ENCODE measurements at places on chromosomes 1 and 21. TPM values are rescaled to one million over a fixed set of nuclear protein-coding genes. Genes with fewer than 3 reads are reported as not detected.

Gene SPRR2F
- total RNA-seq: not detected

Gene PTGFR
- not detected for total RNA-seq

Gene SPRR2G
- total RNA-seq: not detected

Gene CFAP126
- not detected for total RNA-seq

Gene TIAM1
- total RNA-seq: 125 TPM

Gene ZMYND12
- total RNA-seq: not detected

Gene MROH9
- total RNA-seq: not detected

Gene SLC25A34
- total RNA-seq: 0.88 TPM

Gene S100A2
- not detected for total RNA-seq

DNA sequence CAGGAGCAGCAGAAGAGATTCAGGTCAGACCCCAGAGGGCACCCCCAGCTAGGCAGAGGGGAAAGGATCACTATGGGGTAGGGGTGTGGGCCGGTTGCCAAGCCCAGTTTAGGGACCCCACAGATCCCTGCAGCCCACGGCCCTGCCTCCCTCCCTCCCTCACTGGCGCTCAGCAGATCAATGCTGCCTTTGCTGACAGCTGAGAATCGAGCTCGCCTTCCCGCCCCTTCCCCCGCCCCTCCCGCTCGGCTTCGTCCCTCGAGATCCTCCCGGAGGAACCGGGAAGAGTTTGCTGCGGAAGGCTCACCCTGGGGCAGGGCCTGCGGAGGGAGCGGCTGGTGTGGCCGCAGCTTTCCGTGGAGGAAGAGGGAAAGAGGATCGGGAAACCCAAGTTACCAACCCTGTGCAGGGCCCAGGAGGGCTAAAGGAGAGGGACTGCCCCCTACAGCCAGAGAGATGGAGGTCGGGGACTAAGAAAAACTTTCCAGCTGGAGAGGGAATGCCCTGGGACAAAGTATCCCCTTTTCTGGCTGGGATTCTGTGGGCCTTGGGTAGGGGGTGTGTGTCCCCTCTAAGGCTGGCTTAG, 1.1 kb upstream of the KCNQ4 start:
- H3K4me1 ChIP-seq: no peaks in the 10 kb centered on the region
- no peaks in the 10 kb centered on the region for H3K36me3 ChIP-seq
- H3K27me3 ChIP-seq: peaks cover 26% of the 10 kb centered on the region
- no peak overlapping the region for H3K4me3 ChIP-seq
- no peak for DNase-seq

- peaks cover 24% of the 10 kb centered on the region for H3K36me3 ChIP-seq
- peaks cover 26% of the 10 kb centered on the region for H3K27me3 ChIP-seq
- H3K27ac ChIP-seq: peak within 1 kb of the TSS; percentile 45
- H3K4me1 ChIP-seq: peaks cover 39% of the 10 kb centered on the region
Measured at GRCh38 chr1:212699625-212700222, at the start of gene BATF3. TSS of gene BATF3 (minus strand) at chr1:212699840. CDS start at chr1:212699762, 78 bp downstream.

DNA sequence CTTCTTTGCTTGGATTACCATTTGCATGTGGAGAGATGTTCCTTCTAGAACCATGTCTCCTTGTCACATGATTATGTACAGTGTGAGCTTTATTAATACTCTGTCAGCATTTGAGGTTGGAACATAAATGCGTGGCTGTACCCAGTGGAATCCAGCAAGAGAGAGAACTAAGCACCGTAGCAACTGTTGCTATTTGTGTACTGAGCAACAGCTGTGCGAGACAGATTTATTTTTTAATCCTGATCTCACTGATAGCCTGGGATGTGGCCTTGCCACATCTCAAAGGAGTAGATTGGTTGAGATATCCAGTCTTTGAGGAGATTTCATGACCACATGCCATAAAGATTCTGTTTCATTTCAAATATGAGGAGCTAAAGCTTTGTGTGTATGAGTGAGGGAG, 43.4 kb downstream of the KIF1B start:
- H3K36me3 ChIP-seq: no peaks in the 10 kb centered on the region
- H3K27ac ChIP-seq: no peak overlapping the region
- peaks cover 2% of the 10 kb centered on the region for H3K4me1 ChIP-seq
- H3K27me3 ChIP-seq: no peaks in the 10 kb centered on the region

- H3K27me3 ChIP-seq: no peaks in the 10 kb centered on the region
- H3K4me3 ChIP-seq: no peak overlapping the region
- peaks cover 23% of the 10 kb centered on the region for H3K36me3 ChIP-seq
- H3K27ac ChIP-seq: no peak overlapping the region
- DNase-seq: no peak
Measured at GRCh38 chr1:176110203-176110602, 96.9 kb downstream of the COP1 start.

GRCh38 chr1:8089535-8090228, 63.6 kb upstream of the ERRFI1 start:
- DNase-seq: no peak
- peaks cover 19% of the 10 kb centered on the region for H3K4me1 ChIP-seq
- H3K27me3 ChIP-seq: peaks cover 19% of the 10 kb centered on the region
- no peak overlapping the region for H3K4me3 ChIP-seq
- H3K27ac ChIP-seq: no peak overlapping the region

- peaks cover 26% of the 10 kb centered on the region for H3K27me3 ChIP-seq
- H3K4me3 ChIP-seq: no peak overlapping the region
- no peaks in the 10 kb centered on the region for H3K4me1 ChIP-seq
- H3K36me3 ChIP-seq: no peaks in the 10 kb centered on the region
- no peak for DNase-seq
Measured at GRCh38 chr1:147840909-147841308, 61.7 kb upstream of the GJA8 start.

DNA sequence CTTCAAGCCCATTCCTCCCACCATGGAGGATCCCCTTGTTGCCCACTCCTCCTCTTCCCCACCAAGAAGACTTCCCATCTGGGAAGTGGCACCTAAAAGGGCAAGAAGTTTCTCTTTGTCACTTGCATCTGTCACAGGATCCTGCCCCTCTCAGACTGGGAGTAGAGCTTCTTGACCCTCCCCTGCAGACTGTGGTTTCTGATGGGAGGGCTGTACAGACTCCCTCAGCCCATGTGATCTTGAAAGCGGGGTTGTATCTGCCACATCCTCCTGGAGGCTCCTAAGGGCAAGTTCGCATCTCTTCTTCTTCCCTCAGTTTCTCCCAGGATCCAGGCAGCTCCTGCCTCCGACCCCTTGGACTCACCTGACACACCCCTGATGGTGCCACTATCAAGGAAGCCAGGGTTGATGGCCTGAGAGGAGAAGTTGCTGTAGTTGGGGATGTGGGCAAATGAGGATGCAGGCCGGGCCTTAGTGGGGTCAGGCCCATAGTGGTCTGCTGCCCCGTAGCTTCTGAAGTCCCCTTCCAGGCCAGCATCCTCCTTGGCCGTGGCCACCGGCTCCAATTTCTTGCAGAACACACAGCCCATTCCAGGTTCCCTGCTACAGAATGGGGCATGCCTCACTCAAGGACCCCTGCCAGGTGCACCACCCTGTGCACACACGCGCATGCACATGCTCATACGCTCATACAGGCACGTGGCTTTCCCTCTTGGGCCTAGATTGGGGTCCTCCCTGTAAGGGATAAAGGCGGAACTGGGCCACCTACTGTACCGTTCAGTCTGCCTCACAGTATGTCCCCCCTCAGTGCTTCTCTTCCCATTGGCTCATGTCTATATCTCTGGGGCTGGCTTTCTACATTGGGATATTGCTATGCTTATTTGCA, 11.4 kb downstream of the FGR start:
- H3K36me3 ChIP-seq: no peaks in the 10 kb centered on the region
- peaks cover 32% of the 10 kb centered on the region for H3K4me1 ChIP-seq
- DNase-seq: no peak
- no peak overlapping the region for H3K27ac ChIP-seq
- no peak overlapping the region for H3K4me3 ChIP-seq

GRCh38 chr1:14913482-14914177, 239.9 kb upstream of the TMEM51 start:
- DNase-seq: no peak
- H3K27me3 ChIP-seq: peaks cover 2% of the 10 kb centered on the region
- H3K4me1 ChIP-seq: no peaks in the 10 kb centered on the region

DNA sequence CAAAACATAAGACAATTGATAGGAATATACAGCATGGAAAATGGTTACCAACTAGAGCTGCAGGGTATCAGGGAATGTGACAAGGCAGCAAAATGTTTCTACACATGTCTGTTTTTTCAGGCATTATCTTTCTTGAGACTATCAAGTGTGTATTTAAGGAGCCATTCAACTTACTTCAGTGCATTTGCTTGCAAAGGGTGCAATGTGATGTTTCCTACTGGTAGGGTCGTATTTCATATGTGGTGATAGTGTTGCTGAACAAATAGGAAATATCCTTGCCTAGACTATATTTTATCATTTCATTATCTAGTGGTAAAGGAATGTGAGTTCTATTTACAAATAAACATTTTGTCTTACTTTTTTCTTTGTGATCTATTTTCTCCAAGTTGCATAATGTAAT, 42.4 kb downstream of the PTPRC start:
- peaks cover 63% of the 10 kb centered on the region for H3K4me1 ChIP-seq
- H3K27me3 ChIP-seq: no peaks in the 10 kb centered on the region
- DNase-seq: no peak
- peak overlapping the region; percentile 84 for H3K4me3 ChIP-seq
- peaks cover 21% of the 10 kb centered on the region for H3K36me3 ChIP-seq

DNA sequence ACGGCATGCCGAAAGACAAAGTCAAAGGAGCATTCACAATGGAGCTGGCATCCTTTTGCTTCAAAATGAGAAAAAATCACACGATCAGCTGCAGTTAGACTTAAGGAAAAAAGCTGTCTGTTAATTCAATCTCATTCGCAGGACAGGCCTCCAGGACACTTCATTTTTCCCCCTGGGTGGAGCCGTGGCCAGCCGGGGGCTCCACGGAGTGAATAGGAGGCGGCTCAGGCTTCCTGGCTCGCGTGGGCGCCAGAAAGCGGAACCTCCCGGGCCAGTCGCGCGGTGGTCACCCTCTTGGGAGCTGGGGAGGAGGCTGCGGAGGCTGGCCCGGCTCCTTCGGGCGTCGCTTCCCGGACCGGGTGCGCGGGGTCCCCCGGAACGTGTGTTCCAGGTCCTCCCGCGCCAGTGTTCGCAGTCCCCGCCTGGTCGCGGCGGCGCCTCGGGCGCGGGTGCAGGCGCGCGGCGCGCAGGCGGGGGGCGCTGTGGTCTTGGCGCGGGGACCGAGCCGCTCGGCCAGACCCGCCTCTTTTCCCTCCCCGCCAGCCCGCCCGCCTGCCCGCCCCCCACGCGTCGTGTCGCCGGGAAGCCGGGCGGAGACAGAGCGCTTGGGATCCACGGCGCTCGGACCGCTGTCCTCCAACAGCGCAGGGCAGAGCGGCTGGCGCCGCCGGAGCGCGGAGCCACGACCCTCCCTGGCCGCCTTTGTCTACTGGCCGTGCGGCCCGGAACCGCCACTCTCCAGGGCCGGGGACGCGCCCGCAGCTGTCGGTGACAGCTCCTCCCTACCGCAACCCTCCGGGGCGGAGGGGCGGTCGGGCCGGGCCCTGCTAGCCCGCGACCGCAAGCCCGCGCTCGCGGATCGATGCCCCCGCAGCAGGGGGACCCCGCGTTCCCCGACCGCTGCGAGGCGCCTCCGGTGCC, at the start of gene RHOU:
TSS of gene RHOU (plus strand) at position 599 of the 921 bp plus-strand sequence. CDS start at position 863, 264 bp downstream.
- no peak within 1 kb of the TSS for H3K27ac ChIP-seq
- no peaks in the 10 kb centered on the region for H3K36me3 ChIP-seq
- peak within 1 kb of the TSS; percentile 87 for H3K4me3 ChIP-seq
- peaks cover 13% of the 10 kb centered on the region for H3K27me3 ChIP-seq

GRCh38 chr1:47212636-47213229, 19.3 kb downstream of the TAL1 start:
- DNase-seq: no peak
- no peaks in the 10 kb centered on the region for H3K4me1 ChIP-seq
- H3K36me3 ChIP-seq: no peaks in the 10 kb centered on the region
- H3K27me3 ChIP-seq: peaks cover 6% of the 10 kb centered on the region

- no peaks in the 10 kb centered on the region for H3K36me3 ChIP-seq
- H3K4me3 ChIP-seq: no peak overlapping the region
Measured at GRCh38 chr1:99603699-99604560, 42.0 kb upstream of the PALMD start.

DNA sequence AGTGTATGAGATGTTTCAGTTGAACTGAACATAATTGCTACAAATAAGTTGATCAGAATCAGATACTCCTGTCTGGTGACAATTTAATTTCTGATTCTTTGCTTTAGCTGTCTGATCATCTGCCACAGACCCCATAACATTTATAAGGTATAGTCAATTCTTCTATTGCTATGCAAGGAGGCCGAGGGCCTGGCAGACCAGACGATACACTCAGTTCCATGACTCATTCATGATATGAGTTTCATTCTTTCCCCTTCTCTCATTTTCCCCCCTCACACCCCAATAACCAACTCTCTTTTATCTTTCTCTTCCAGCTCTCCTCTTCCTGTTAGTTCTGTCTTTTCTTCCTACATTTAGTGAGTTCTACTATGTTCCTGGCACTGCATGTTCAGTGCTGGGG, 236.8 kb downstream of the PAPPA2 start:
- no peak for DNase-seq
- H3K27ac ChIP-seq: no peak overlapping the region
- H3K36me3 ChIP-seq: no peaks in the 10 kb centered on the region
- H3K4me1 ChIP-seq: no peaks in the 10 kb centered on the region
- no peak overlapping the region for H3K4me3 ChIP-seq
- no peaks in the 10 kb centered on the region for H3K27me3 ChIP-seq

GRCh38 chr1:202805886-202806844, 2.1 kb downstream of the KDM5B start:
- no peaks in the 10 kb centered on the region for H3K27me3 ChIP-seq
- H3K27ac ChIP-seq: peak overlapping the region; percentile 97
- no peak for DNase-seq
- H3K36me3 ChIP-seq: no peaks in the 10 kb centered on the region
- peaks cover 48% of the 10 kb centered on the region for H3K4me1 ChIP-seq

DNA sequence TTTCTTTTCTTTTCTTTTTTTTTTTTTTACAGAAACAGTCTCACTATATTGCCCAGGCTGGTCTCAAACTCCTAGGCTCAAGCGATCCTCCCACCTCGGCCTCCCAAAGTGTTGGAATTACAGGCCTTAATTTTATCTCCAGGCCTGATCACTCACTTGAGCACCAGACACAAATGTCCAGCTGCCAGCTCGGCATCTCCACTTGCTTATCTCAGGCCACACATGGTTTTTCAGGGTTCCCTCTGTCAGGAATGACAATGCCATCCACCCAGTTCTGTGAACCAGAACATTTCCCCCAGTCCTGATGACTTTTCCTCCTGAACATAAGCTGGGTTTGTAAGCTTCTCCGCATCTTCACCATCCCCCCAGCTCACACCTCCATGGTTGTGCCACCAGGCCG, 44.6 kb upstream of the ZNF281 start:
- H3K4me3 ChIP-seq: no peak overlapping the region
- DNase-seq: no peak
- H3K4me1 ChIP-seq: peaks cover 13% of the 10 kb centered on the region
- H3K27me3 ChIP-seq: no peaks in the 10 kb centered on the region

GRCh38 chr1:22508991-22509390, 54.3 kb upstream of the EPHA8 start:
- H3K4me3 ChIP-seq: no peak overlapping the region
- no peaks in the 10 kb centered on the region for H3K27me3 ChIP-seq
- H3K27ac ChIP-seq: no peak overlapping the region
- peaks cover 20% of the 10 kb centered on the region for H3K36me3 ChIP-seq
- no peak for DNase-seq

- peaks cover 25% of the 10 kb centered on the region for H3K4me1 ChIP-seq
- H3K36me3 ChIP-seq: no peaks in the 10 kb centered on the region
- no peak for DNase-seq
- H3K4me3 ChIP-seq: no peak overlapping the region
Measured at GRCh38 chr1:22470227-22470626, 18.6 kb downstream of the ZBTB40 start.

GRCh38 chr1:176462674-176463378, at the start of gene PAPPA2:
TSS of gene PAPPA2 (plus strand) at chr1:176463175. CDS start at chr1:176556323, 93,148 bp downstream.
- peaks cover 7% of the 10 kb centered on the region for H3K27me3 ChIP-seq
- H3K4me3 ChIP-seq: no peak within 1 kb of the TSS
- H3K27ac ChIP-seq: no peak within 1 kb of the TSS
- no peak for DNase-seq
- no peaks in the 10 kb centered on the region for H3K4me1 ChIP-seq

GRCh38 chr21:45868488-45868887, 113.1 kb upstream of the COL6A1 start:
- no peaks in the 10 kb centered on the region for H3K4me1 ChIP-seq
- H3K36me3 ChIP-seq: no peaks in the 10 kb centered on the region
- peak; percentile 52 for DNase-seq
- no peak overlapping the region for H3K4me3 ChIP-seq
- H3K27ac ChIP-seq: no peak overlapping the region

Measured in natural killer cell treated with Interleukin-12 subunit alpha and Interleukin-12 subunit beta and Interleukin-15 and Interleukin-18, amount 100 ng/mL, for 72 hours (primary cell).